Stimulated activated CD4-positive, alpha-beta T cell treated with anti-CD3 and anti-CD28 coated beads, Interleukin-4, amount 100 ng/mL, for 1 hour (primary cell): ENCODE measurements at places on chromosomes 16 and 17.

GRCh38 chr16:70650216-70650615 lies 3.9 kb downstream of the IL34 start:
- no peak for DNase-seq

GRCh38 chr16:87936375-87937230 lies at the start of gene CA5A:
CA5A (minus strand) TSS chr16:87936529; CDS start chr16:87936450, 79 bp downstream.
- no peak for DNase-seq

- DNase-seq, result no peak
Measured at GRCh38 chr16:986411-986810, 4.8 kb downstream of the SOX8 start.

- no peak for DNase-seq
Measured at GRCh38 chr16:1155353-1156054, 2.6 kb downstream of the CACNA1H start.
